ENCODE measurements at places on chromosomes 7 and 10.

DNA sequence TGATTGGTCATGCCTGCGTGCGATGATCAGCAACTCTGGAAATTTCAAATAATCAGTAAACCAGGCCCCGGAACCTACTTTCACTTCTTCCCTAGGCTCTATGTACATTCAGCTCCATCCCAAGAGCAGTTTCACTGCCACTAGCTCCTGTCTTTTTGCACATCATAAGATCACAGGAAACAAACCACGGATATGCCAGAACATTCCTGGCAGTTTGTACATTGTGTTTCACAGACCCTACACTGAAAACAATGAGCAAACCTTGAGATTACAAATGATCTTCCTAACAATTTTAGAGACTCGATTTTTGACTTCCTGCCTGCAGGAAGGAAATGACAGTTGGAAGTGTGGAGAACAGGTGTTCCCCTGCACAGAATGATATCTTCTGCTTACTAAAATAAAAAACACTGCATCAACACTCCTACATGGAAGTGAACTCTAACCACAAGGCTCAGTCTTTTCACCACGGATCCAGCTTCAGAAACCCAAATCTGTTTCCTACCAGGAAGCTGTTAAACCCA lies 7.6 kb upstream of the TMEM236 start:
- no peak for DNase-seq

DNA sequence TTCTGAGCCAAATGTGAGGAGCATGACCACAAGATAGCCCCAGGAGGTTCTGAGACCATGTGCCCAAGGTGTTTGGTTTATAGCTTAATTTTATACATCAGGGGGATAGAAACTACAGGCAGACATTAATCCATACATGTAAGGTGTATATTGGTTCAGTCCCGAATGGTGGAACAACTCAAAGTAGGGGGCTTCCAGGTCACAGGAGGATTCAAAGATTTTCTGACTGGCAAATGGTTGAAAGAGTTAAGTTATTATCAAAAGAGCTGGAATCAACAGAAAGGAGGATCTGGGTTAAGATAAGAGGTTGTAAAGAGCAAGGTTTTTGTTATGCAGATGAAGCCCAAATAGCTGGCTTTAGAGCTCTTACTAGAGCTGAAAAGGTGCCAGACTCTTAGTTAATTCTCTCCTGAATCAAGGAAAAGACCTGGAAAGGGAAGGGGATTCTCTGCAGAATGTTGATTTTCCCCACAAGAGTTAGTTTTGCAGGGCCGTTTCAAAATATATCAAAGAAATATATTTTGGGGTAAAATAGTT lies 640.0 kb downstream of the IPMK start:
- no peak for DNase-seq

GRCh38 chr7:20514364-20514763 lies 101.1 kb upstream of the ABCB5 start:
- DNase-seq, result no peak

- DNase-seq, result no peak
Observed at GRCh38 chr7:157715071-157715937, 378.5 kb downstream of the DNAJB6 start.

GRCh38 chr10:108801775-108802517 lies 1121.4 kb downstream of the XPNPEP1 start:
- no peak for DNase-seq

DNA sequence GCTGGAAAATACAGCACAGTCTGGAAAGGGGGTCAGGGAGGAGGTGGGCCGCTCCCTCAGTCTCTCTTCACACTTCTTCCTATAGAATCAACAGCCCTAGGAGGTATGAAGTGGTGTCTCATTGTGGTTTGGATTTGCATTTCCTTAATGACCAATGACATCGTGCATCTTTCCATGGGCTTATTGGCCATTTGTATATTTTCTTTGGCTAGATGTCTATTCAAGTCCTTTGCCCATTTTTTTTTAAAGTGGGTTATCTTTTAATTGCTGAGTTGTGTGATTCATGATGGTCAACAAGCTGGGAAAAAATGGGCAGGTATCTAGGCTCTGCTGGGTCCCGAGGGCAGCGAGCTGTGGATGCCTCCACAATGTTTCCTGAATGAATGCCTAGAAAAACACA lies 29.1 kb downstream of the TMEM130 start:
- DNase-seq, result no peak

- DNase-seq, result peak; percentile 76
Observed at GRCh38 chr10:73110345-73110849, at the start of gene NUDT13. Gene NUDT13 (plus strand): TSS chr10:73110455. CDS start chr10:73114366, 3,911 bp downstream.

- no peak for DNase-seq
Observed at GRCh38 chr10:130636313-130636930, 500.2 kb downstream of the GLRX3 start.

- DNase-seq, result peak; percentile 21
Observed at GRCh38 chr7:128830231-128831177, at the start of gene FLNC. Gene FLNC (plus strand): TSS chr7:128830406. CDS start chr7:128830638, 232 bp downstream.

DNA sequence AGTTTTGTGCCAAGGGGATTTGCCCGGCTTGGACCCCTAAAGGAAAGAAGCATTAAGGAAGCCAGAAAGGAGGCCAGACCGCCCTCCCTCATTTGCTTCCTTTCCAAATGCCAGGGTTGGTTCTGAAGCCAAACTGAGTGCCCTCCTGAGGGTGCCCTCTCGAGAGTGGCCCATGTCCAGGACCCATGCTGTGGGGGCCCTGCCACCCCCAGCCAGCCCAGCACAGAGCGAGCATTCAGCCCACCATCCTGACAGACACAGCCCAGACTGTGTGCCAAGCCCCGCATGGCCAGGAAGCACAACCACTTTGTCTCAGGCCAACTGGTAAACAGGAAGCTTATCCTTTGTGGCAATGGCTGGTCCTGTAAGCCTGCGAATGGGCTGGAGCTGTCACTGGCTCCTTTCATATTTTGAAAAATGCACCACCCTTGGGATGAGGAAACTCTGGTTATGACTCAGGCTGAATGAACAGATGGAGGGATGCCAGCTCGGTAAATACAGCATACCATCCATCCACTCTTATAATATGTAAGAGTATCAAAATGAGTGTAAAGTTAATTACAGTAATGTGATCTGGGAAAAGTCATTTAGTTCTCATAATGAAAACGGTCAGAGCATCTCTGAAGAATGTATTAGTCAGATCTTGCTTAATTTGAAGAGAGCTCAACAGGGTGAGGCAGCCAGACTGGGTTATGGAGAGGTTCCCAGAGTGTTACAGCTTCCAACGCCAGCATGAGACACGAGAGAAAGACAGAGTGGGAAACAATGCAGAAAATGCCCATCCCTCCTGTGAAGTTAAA lies 65.0 kb downstream of the STK17A start:
- DNase-seq, result peak; percentile 48

DNA sequence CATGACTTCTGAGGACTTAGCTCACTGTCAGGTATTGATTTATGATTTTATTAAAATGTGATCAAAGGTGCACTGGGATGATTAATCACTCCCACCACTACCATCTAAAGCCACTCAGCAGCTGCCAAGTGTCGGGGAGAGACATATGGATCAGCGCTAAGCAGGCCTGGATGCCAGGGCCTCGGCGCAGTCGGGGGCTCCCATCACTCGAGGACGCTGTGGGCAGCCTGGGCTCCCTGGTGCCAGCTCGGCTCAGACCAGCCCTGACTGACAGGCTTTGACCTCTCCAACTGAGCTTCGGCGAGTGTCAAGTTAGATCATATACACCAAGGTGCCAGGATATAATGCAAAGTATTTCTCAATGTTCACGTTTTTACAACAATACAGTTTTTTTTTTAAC lies 267.7 kb downstream of the ACTR3B start:
- no peak for DNase-seq

- no peak for DNase-seq
Observed at GRCh38 chr10:108782411-108782810, 1140.9 kb downstream of the XPNPEP1 start.

GRCh38 chr7:111242141-111242755 lies 151.3 kb downstream of the LRRN3 start:
- no peak for DNase-seq

DNA sequence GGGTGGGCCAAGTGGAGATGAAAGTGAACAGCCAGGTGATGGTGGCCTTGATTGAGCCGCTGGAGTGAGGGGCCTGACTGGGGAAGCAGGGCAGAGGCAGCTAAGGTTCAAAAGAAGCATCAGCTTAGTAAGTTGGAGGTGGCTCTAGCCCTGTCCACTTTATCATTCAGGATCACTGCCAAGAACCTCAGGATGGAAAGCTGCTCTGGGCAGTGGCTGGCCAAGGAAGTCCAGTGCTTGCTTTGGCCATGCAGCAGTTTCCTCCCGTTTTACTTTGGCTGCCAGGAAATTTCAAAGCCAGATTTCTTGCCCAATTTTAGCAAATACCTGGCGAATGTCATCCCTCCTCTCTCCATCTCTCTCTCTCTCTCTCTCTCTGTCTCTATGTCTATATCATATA lies 384.9 kb downstream of the PLXNA4 start:
- DNase-seq, result no peak

DNA sequence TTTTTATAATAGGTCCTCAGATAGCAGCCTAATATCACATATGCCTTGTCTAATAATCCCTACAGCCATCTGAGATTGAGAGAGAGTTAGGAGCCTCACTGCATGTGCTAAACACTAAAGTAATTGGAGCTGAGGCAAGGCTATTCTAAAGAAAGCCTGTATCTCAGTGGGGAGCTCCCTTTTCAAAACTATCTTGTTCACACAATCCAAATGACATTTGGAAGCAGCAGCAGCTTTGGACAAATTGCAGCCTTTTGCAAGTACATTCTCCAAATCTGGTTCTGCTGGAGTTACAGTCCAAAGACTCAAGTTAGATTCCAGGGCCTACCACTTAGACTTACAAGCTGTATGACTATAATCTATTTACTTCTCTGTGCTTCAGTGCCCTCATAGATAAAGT lies 104.5 kb downstream of the MACC1 start:
- DNase-seq, result no peak

GRCh38 chr10:117537904-117538524 lies 4.5 kb upstream of the EMX2 start:
- no peak for DNase-seq

- DNase-seq, result no peak
Observed at GRCh38 chr10:127998501-127999144, 91.7 kb downstream of the PTPRE start.

GRCh38 chr7:17384400-17384799 lies 85.9 kb downstream of the AHR start:
- DNase-seq, result no peak

Measured in CD4-positive, alpha-beta T cell treated with Interleukin-10 for 1 hour (primary cell).